ENCODE measurements at places on chromosomes 3 and 15.

GRCh38 chr15:70121624-70122302, 24.0 kb upstream of the TLE3 start:
- no peak for DNase-seq

DNA sequence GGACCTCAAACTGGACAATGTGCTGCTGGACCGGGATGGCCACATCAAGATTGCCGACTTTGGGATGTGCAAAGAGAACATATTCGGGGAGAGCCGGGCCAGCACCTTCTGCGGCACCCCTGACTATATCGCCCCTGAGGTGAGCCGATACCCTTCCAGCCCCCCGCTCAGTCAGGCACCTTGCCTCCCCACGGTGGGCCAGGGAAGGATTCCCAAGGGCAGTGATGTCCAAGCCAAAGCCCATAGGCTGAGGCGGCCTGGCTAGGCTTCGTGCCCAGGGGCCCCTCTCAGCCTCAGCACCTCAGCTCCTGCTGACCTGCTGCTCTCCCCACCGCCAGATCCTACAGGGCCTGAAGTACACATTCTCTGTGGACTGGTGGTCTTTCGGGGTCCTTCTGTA, 27.7 kb downstream of the PRKCD start:
- no peak for DNase-seq

DNA sequence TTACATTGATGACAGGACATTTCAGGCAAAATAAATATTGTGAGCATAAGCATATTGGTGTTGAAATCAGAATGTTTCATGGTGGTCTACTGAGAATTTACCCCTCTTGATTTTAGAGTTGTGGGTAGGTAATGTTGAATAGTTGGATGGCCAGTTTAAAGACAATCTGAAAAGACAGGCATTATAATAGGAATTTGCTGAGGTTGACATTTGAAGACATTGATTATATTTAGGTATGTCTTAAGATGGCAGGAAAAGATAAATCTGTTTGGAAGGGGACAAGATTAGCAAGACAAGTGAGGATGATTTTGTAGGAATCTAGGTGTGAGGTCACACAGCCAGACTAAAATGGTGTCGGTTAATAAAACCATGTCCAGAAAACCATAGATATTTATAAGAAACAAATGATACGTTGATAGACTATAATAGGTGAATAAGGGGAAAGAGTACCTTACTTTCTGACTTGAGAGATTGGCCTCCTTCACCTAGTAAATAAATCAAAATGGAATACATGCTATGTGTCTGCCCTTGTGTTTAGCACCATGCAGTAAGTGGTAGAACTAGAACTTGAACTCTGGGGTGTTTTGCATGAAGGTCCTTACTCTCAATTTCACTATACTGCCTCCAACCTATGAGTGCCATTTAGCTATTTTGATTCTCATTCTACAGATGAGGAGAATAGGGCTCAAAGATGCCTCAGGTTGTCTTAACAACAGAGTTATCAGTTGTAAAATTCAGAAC, 57.9 kb downstream of the ALCAM start:
- DNase-seq, result no peak

- DNase-seq, result no peak
These were observed 29.7 kb downstream of the BUB1B start for GRCh38 chr15:40190591-40190990.

DNA sequence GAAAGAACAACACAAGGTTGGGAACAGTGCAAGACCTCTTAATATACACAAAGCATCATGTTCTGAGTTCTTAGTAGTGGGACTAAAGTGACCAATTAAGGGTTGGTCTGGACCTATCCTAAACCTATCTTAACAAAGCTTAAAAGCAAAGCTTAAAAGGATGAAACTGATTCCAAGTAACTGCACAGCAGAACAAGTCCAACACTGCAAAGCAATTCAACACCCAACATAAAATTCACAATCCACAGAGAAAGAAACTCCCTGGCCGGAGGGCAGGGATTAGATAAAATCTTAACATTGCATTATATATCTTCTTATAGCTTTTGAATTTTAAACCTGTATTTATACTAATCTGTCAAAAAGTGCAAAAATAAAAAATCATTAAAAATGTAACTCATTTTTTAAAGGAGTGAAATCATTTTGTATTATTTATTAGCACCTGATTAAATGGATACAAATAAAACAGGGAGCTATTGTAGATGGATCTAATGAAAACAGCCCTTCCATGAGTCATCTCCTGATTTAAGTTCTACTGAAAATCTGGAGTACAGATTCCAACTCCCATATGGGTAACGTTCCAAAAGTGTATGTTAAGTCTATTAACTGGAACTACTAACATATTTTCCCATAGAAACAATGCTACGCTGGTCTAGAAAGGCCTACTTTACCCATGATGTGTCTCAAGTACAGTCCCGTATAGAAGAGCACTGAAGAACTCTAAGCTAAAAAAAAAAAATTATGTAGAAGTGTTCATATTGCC, 34.9 kb downstream of the PIK3R4 start:
- DNase-seq, result no peak

Measured in stimulated activated CD4-positive, alpha-beta T cell treated with anti-CD3 and anti-CD28 coated beads, Interleukin-1b, Interleukin-23, amount 100 ng/mL, for 48 hours (primary cell).